ENCODE measurements at places on chromosomes 6 and 20.

- no peak for DNase-seq
Measured at GRCh38 chr6:39896701-39897100, 37.6 kb downstream of the MOCS1 start.

- DNase-seq = no peak
Measured at GRCh38 chr6:89689732-89690131, 51.2 kb upstream of the LYRM2 start.

- DNase-seq = no peak
Measured at GRCh38 chr20:34604980-34605788, 46.7 kb downstream of the MAP1LC3A start.

DNA sequence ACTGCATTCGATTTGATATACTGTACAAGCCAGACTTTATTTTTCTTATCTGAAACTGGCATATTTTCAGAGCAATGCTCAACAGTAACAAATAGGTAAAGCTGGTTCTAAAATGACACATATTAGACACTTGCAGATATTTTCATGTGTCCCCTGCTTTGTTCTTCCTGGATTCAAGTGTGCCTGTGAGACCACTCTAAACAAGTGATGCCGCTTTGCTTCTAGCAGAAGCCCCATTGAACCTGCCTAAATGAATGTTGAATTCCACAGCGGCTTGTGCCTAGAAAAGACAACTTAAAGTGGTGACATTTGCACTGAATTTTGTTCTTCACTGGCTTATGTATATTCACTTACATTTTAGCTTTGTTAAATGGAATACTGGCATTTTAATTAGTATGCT lies 115.7 kb downstream of the AKAP7 start:
- no peak for DNase-seq

DNA sequence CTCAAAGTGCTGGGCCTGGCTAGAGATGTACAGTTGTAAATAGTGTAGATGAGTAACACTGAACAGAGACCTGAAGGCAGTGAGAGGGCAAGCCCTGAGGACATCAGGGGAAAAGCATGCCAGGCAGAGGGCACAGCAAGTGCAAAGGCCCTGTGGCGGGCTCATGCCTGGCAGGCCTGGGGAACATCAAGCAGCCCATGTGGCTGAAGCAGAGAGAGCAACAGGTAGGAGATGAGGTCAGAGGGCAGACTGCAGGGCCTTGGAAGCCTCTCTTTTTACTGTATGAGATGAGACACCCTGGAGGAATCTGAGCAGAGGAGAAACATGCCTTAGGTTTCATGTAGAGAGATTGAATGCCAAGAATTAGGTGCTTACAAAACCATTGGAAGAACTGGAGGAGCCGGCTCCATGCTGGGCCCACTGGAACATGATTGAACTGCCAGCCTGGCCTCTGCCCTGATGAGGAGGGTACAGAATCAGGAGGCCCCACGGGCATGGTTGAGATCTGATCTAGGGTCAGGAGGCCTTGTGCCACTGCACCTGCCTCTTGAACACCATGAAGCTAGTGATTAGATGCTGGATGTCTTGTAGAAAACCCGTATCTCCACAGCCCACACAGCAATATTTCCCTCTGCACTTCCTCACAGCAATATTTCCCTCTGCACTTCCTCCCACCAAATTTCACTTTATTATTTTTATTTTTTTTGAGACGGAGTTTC lies 5.9 kb upstream of the HMGA1 start:
- no peak for DNase-seq

DNA sequence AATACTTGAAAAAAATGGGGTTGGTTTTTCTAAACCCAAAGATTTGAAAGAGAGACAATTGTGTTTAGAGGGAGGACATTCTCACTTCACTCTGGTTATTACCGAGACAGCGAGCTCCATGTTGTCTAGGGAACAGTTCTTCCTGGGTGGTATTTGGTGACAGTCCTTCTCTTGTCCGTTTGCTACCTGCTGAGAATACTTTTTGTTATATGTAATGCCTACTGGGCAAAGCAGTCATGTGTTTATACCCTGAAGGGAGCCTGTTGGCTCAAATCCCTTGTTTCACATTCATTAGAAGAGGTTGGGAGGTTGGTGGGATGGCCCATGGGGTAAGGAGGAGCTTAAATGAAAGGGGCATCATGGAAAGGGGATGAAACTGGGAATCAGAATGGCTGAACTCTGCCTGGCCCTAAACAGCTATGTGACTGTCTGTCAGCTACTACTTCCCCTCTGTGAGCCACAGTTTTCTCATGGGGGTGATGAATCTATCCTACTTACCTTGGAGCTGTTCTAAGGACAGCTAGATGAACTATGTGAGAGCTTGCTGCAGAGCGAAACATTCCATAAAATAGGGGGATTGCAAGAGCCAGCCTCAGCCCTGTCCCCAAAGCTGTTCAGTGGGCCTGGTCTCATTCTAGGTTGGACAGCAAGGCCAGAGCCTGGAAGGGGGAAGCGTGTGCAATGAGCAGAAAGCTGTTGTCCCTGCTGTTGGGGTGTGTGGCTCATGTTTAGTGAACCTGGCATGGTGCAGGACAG lies 43.5 kb downstream of the FNDC1 start:
- no peak for DNase-seq

- DNase-seq = no peak
Measured at GRCh38 chr6:90497411-90497810, 89.5 kb downstream of the MAP3K7 start.

- no peak for DNase-seq
Measured at GRCh38 chr6:109955491-109955890, 22.6 kb upstream of the GPR6 start.

GRCh38 chr6:136739501-136739900 lies 52.8 kb downstream of the MAP3K5 start:
- DNase-seq = no peak

All from astrocyte of the cerebellum (primary cell).